ENCODE measurements at places on chromosomes 2 and 18.
A peak's percentile ranks its signal among the peaks of the same experiment; 100 is the strongest.

GRCh38 chr2:110101901-110102803 is 13.5 kb downstream of the MALL start:
- DNase-seq, result no peak

DNA sequence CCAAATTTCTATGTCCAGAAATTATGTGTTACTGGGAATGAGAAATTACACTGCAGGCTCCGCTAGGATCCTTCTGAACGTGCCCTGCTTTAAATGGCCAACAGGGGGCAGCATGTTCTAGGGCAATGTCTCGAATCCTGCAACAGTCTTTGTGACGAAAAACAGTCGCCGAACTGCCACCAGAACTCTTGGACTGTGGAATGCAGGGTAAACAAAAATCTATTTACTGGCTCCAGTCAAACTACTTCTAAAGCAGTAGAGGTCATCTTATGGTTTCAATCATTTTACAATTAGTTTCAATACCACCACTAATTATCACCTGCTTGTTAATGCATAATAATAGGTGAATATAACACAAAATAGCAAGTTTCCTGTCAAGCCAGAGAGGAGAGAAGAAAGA is 9.8 kb upstream of the ZNF397 start:
- peak; percentile 64 for DNase-seq

DNA sequence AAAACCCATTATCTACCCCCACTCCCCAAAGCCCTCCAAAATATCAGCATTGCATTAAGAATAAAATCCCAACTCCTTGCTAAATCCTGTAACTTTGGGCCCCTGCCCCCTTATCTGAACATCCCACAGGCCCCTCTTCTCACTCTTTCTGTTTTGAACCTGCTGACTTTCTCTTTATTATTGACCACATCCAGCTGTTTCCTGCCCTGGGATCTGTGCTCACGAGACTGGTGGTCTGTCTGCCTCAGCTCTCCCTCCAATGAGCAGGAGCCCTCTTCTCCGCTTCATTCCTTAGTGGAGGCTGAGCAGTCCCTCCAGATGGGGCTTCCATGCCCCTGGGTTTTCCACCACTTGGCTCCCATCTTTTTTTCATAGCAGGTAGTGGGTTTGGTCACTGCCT is 116.9 kb downstream of the ACKR3 start:
- no peak for DNase-seq

GRCh38 chr2:37740164-37740739 is 68.8 kb upstream of the CDC42EP3 start:
- DNase-seq, result no peak

DNA sequence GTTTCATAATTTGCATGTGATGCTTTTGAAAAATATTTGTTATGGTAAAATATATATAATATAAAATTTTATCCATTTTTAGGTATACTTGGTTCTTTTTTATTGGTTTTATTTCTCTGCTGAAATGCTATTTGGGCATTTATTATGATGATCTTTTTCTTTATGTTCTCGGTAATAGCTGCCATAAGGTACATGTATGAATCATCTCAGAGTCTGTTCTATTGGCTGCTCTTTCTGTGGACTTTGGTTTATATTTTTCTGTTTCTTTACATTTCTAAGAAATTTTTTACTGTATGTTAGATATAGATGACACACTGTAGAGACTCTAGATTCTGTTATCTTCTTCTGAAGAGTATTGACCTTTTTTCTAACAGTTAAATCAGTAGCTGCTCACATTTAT is 219.9 kb downstream of the MBD5 start:
- DNase-seq, result no peak

DNA sequence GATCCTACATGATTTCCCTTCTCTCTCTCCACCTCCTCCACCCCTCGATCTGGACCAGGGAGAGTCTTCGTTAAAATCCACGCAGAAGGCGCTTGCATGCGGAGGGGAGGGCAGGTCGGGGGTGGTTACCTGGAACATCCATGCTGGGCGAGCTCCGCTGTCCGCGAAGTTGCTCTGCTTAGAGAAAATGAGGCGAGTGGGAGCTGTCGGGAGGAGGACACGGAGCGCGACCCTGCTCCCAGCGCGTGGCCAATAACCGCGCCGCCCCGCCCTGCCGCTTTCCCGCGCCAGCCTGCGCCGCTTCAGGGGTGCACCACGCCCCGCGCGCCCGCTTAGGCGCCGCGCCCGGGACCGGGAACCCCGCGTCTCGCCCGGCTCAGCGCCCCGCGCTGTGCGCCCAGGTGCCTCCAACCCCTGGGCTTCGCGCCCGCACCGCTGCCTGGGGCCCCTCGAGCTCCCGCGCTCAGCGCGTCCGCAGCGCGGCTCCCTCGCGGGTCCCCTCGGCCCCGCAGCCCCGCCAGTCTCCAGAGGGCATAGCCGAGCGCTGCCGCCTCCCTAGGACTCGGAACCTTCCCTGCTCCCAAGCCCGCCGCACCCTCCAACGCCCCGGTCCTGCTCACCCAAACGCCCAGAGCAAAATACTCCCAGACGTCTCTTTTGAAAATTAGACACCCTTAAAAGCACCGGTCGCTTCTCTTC is 636 bp downstream of the CBLN2 start:
- no peak for DNase-seq

DNA sequence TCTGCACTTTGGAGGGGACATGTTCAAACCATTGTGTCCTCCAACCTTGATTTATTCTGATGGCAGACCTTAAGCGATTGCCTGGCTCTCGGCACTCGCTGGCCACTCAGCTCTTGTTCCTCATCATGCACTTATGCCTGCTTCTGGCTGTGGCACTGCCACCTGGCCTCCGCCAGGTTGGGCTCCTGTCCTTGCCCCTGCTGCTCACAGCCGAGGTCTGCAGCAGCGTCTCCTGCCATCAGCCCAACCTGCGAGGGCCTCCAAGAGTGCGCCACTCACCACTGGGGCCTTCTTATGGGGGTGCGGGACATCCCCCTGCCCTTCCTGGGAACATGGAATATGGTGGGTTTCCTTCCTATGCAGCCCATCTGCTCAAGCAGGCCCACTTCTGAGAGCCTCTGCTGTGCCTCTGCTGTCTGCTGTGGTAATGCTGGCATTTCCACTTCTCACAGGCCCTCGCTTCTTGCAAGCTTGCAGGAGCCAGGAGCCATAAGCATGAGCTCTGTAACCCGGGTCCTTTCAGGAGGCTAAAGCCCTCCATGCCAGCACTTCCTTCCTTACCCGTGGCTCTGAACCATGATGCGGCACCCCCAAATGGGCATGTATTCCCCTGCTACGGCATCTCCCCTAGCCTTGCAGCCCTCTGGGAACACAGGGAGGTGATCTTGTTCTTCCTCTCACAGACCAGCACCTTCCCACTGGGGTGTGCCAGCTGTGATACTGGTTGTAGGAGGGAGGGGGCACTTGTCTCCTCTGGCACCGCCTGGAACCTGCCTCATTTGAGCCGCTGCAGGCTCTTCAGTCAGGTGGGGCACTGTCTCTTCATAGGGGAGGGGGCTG is 58.6 kb upstream of the HS6ST1 start:
- no peak for DNase-seq

- DNase-seq, result no peak
Observed at GRCh38 chr2:145431181-145431951, 911.4 kb upstream of the ZEB2 start.

DNA sequence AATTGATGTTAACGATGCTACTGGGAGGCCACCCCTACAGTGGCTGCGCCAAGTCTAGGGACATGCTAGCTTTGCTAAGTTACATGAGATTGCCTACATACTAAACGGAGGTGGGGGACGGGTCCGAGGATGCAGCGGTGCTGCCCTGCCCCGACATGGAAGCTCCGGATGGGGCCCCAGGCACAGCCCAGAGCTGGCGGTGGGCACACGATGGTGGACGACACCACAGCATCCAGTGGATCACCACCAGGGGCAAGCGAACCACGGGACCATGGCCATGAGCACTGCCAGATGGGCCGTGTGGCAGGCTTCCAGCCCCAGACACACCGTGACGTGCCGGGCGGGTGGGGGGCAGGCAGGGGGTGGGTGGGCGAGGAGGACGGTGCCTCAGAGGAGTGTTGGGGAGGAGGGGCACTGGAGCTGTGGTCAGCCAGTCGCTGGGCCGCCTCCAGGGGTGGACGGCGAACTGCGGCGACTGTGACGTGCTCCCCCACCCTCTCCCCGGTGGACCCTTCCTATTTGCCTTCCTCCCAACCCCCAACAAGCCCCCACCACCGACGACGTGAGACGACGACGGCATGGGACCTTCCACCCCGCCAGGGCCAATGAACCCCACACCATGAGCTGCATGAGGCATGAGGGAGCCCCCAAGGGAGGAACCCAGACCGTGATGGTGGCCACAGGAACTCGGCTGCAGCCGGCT is 90.6 kb upstream of the ANKRD30BL start:
- DNase-seq, result no peak

GRCh38 chr2:170895023-170895757 is 33.9 kb upstream of the GORASP2 start:
- DNase-seq, result no peak

GRCh38 chr2:48854681-48855080 is 99.2 kb upstream of the LHCGR start:
- no peak for DNase-seq

DNA sequence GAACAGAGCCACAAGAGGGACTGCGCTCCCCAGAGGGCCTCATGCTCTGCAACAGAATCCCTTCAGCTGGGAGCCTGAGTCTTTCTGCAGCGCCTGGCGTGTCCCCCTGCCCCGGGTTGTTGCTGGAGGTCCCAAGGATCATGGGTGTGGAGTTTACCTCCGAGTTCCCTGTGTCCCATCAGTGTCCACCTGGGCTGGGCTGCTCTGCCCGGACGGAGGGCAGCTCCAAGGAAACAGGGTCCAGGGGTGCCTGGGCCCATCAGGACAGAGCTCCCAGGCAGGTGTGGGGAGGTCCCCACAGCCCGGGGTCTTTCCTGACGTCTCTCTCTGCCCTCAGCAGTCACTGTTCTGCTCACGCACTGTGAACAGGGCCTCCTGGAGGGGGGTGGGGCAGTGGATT is 63.5 kb downstream of the EMILIN2 start:
- DNase-seq, result no peak

DNA sequence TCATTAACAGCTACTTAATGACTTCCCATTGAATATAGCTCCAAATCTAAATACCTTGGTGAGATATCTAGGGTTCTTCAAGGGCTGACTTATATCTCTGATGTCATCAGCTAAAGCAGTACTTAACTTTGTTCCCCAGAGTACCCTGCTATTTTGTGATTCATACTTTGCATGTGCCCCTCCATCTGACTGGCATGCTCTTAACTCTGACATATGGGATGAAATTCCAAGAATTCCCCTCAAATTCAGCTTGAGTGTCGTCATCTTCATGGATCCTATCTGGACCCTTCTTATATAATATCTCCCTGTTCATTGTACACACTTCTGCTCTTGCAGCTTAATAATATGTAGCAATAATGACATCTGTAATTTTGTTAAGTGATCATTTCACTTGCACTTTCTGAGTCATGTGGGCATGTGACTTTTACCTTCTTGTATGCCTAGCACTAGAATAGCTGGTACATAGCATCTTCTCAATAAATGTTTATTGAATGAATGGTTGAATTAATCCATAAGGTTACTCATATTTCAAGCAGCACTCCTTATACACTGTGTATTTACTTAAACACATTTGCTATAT is 172.9 kb downstream of the WDR7 start:
- DNase-seq, result no peak

DNA sequence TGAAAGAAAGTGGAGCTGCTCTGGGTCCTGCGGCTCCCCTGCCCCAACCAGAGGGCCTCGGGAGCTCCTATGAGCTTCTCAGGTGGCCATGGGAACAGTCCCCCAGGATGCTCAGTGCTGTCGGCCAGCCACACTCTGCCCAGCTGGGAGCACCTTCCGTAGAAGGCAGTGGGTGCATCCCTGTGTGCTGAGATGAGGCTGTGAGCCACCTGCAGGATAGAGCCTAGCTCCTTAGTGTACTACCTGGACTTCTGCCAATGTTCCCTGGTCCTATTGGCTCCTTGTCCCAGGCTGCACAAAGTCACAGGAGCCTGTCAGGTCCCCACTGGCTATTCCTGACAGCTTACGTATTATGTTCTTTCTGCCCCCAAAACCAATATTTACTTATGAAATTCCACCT is 16.1 kb downstream of the PRELID3A start:
- DNase-seq, result no peak

GRCh38 chr2:74399785-74400184 is 19.7 kb upstream of the DCTN1 start:
- DNase-seq, result no peak

DNA sequence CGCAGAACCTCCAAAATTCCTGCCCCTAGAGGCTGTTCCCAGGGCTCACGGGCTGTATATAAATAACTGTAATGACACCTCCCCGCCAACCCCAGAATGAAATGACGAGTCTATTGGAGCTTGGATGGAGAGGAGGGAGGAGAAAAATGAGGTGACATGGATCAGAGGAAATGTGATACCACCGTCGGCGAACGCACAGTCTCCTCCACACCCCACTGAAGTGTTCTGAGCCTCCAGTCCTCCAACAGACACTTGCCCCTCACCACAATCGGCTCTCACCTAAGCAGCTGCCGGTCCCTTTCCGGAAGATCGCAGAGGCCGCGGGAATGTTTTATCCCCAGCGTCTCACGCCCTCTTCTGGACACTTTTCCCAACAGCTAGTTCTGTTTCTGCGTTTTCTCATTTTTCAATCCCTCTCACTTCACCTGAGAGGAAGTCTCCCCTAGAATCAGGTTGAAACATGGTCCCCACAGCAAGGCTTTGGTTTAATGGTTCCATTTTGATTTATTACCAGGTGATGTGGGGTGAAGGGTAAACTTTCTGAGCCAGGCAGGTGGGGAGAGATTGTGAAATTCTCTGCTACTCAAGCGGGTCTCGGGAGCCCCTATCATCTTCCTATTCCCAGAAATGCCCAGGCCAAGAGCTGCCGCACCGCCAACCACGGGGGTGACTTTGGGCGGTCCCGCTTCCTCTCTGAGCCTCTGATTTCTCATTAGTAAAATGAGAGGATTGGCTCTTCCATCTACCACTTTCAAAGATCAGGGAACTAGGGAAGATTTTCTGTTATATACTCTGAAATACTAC is 9.1 kb upstream of the MYO5B start:
- no peak for DNase-seq

- DNase-seq, result no peak
Observed at GRCh38 chr18:477565-477964, 22.9 kb downstream of the COLEC12 start.

DNA sequence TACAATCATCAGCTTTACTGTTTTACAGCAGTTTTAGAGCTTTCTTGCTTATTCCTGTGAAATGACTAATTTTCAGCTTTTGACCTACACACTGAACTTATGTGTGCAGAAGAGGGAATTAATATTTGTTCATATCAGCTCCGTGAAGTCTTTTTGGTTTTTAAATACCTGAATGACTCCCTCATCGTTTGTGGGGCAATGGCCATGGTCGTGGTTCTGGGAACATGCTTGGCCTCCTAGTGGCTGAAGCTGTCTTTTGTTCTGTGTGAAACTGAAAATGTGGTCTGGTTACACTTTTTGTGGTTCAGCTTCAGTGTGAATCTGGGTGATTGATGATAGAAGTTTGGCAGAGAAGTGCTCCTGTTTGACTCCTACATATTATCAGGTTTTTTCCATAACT is 408.1 kb downstream of the THSD7B start:
- DNase-seq, result no peak

- no peak for DNase-seq
Observed at GRCh38 chr2:105782123-105782522, 37.4 kb downstream of the NCK2 start.

- no peak for DNase-seq
Observed at GRCh38 chr2:40353231-40353630, 98.7 kb downstream of the SLC8A1 start.

All from stimulated activated CD8-positive, alpha-beta memory T cell treated with anti-CD3 and anti-CD28 coated beads, Interleukin-2, amount 100 ng/mL, for 48 hours (primary cell).